ENCODE measurements at places on chromosomes 7 and 10. TPM values are rescaled to one million over a fixed set of nuclear protein-coding genes. Genes with fewer than 3 reads are reported as not detected.

DNA sequence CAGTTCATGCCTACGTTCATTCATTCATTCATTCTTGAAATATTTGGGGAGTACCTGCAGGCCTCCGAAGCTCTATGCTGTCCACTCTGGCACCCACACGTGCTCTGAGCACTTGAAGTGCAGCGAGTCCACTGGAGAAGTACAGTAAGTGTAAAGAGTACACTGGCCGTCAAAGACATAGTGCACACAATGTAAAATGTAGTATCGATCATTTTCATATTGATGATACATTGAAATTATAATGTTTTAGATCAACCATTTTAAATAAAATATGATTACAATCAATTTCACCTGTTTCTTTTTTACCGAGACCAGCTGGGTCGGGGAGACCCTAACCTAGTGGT is 37.0 kb upstream of the PURB start:
- DNase-seq = no peak

DNA sequence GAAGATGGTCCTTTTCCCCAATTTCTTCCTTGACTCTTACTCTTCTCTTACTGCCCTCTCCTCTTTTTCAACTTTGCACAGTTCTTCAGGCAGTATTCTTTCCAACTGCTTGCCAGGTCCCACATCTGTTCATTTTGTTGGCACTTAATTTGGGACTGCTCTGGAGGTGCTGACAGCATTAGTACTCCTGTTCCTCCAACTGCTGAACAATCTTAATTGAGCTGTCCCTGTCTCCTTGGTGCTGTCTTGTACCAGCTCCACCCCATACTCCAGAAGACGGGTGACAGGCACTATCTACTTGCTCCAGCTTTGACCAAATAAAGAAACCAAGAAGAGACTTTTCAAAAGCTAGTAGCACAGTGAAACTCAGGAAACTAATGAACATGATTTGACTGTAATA is 160.0 kb downstream of the PDE1C start:
- no peak for DNase-seq

- DNase-seq = no peak
These were observed 14.3 kb upstream of the JCAD start for GRCh38 chr10:30073767-30074060.

GRCh38 chr10:78769526-78769925 is 299.2 kb upstream of the ZMIZ1 start:
- no peak for DNase-seq

STEAP1B gene
- total RNA-seq = 0.08 TPM

GRCh38 chr7:22565315-22565811 is 65.4 kb upstream of the STEAP1B start:
- peak; percentile 90 for DNase-seq

DNA sequence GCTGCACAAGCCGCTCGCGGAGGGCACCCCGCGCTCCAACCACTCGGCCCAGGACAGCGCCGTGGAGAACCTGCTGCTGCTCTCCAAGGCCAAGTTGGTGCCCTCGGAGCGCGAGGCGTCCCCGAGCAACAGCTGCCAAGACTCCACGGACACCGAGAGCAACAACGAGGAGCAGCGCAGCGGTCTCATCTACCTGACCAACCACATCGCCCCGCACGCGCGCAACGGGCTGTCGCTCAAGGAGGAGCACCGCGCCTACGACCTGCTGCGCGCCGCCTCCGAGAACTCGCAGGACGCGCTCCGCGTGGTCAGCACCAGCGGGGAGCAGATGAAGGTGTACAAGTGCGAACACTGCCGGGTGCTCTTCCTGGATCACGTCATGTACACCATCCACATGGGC is 50.0 kb downstream of the FIGNL1 start:
- no peak for DNase-seq

DNA sequence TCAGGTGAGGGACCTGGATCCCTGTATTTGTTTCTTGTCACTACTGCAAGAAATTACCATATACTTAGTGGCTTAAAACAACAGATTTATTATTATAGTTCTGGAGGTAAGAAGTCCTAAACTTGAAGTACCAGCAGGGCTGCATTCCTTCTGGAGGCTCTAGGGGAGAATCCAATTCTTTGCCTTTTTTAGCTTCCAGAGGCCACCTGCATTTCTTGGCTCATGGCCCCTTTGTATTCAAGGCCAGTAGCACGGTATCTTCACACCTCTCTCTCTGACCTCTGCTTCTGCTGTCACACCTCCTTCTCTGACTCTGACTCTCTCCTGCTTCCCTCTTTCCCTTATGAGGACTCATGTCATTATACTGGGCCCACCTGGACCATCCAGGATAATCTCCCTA is 2.2 kb upstream of the LHPP start:
- no peak for DNase-seq

PRSS37 gene
- total RNA-seq = not detected

ECHDC3 gene
- 2.1 TPM for total RNA-seq

MLXIPL gene
- total RNA-seq = not detected

- DNase-seq = no peak
These were observed 2.7 kb downstream of the CCSER2 start for GRCh38 chr10:84331091-84331490.

TMEM213 gene
- total RNA-seq = not detected

LHFPL3 gene
- not detected for total RNA-seq

GRCh38 chr10:43237631-43238446 is 29.0 kb downstream of the RASGEF1A start:
- no peak for DNase-seq

ACSM6 gene
- total RNA-seq = not detected

DNA sequence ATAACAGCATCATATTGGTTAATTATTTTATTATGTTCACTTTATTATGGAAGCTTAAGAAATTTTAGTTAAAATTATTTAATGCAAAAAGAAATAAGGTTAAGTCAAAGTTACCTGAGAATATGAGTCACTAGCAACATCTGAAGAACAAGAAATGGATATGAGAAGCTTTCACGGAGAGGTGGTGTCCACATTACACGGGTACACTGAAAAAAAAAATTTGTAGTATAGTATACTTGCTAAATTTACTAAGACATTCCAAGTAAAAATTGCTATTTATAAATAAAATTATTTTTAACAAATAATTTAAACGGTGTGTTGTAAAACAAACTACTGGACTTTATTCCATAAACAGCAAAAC is 63.9 kb downstream of the DPY19L1 start:
- no peak for DNase-seq

DNA sequence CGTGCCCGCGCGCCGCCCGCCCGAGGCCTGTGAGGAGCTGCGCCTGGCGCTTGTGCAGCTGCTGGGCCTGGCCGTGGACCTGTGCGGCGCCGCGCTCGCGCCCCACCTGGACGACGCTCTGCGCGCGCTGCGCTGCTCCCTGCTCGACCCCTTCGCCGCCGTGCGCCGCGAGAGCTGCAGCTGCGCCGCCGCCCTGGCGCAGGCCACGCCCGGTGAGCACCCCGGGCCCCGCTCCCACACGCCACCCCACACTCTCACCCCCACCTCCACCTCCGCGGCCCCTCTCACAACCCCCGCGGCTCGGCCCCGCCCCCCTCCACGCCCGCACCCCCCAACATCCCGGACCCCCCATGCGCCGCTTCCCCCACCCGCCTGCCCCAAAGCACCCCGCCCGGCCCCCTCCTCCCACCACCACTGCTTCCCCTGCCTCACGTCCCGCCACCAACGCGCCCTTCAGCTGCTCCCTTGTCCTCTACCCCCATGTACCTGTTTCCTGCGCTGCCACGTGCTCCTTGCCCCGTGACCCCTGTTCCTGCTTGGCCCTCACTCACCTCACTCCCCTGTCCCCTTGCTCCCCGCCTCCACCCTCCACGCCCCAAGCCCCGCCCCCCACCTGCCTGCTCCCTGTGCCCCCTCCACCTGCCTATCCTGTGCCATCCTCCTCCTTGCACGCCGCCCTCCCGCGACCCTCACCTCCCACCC is at the start of gene PRKAR1B:
Gene PRKAR1B, minus strand, starts transcription at position 178 of the 702 bp plus-strand sequence. CDS start 15,776 bp downstream, outside the sequence.
- DNase-seq = no peak

DNA sequence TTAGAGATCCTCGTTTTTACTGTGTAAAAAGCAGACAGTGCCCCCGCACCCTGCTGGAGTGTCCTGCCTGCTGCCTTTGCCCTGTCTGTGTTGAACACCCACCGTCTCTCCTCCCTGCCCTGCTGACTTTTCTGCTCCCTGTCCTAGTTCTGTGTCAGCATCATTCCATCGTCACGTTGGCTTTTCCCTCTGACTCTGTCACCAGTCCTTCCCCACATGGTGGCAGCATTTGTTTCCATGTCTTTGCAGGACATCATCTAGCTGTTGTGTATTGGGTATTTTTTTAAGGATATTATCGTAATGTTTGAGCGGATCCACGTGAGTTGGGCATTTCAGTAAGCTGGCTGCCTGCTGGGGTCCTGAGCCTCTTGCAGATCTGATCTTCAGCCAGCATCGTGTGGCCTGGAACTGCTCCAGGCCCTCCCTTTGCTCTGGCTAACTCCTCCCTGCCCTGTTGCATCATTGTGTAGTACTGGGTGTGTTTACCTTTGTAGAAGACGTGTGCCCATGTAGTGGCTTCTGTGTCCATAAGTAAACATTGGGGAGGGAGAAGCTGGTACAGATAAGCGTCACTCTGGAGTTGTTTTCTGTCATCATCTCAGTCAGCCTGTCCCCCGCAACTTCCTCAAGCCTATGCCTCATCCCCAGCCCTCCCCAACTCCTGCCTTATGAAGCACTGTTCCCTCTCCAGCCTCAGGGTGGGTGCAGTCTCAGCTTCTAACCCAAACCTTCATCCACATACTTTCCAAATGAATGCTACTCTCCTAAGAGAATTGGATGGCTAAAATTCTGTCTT is 44.3 kb downstream of the TRRAP start:
- DNase-seq = no peak

DNA sequence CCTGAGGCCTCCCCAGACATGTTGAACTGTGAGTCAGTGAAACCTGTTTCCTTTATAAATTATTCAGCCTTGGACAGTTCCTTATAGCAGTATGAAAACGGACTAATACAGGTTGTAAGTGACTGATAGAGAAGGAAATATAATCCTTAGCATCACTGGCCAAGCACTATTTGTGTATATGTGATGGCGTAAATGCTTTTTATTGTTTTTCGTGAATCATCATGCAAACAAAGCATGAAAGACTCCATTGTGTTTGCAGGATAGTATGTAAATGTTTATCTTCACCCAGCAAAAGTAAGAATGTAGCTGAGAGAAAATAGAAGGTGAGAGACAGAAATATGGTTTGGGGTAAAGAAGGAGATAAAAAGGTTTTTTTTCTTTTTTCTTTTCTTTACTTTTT is 92.5 kb upstream of the LRGUK start:
- no peak for DNase-seq

- DNase-seq = peak; percentile 46
These were observed 78.4 kb downstream of the RNF216 start for GRCh38 chr7:5702876-5703571.

ANKRD22 gene
- 0.16 TPM for total RNA-seq

GIMAP2 gene
- total RNA-seq = 3.4 TPM

GRCh38 chr10:75430000-75430763 is 1.2 kb upstream of the LRMDA start:
- DNase-seq = no peak

MNX1 gene
- not detected for total RNA-seq

TCAF1 gene
- total RNA-seq = 16.7 TPM

GRCh38 chr10:9147475-9147874 is 1093.0 kb downstream of the GATA3 start:
- no peak for DNase-seq

DNA sequence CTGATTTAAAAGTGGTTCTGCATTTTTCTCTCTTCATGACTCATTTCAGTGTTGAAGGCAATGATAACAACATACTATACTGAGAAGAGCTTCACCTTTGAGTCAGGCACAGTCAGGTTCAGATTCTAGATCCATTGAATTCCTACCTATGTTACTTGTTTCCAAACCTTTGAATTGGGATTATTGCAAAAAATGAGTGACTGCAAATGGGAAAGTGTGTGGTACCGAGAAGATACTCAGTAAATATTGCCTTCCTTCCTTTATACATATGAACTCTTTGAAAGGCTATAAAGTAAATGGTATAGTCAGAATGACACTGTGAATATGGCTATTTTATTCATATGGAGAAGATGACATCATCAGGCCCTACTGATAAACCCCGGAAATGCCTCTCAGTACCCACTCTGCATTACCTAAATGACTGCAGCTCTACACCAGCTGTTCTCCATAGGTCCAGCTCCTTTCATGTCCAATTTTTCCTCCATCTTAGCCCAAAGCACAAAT is 66.7 kb upstream of the FGL2 start:
- DNase-seq = peak; percentile 15

GRCh38 chr10:91088300-91089140 is 131.9 kb upstream of the PCGF5 start:
- peak; percentile 31 for DNase-seq

LIPN gene
- not detected for total RNA-seq

EPO gene
- not detected for total RNA-seq

DNA sequence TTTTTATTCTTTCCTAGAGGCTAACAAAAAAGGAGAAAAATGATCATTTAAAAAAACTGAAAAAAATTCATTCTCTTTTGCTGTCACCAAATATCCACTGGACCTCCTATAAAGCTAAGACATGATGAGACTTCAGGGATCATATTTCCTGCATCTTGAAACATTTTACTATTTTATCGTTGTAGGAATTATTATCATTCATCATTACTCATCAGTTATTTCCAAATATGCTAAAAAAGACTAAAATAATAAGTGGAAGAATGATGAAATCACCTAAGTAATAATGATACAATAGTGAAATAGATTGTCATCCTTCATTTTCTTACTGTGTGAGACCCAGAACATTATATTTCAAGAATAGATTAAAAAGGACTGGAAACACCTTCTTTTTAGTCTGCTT is 28.3 kb downstream of the TAF3 start:
- no peak for DNase-seq

- peak; percentile 61 for DNase-seq
These were observed 316.8 kb upstream of the NFE2L3 start for GRCh38 chr7:25835197-25835596.

DNA sequence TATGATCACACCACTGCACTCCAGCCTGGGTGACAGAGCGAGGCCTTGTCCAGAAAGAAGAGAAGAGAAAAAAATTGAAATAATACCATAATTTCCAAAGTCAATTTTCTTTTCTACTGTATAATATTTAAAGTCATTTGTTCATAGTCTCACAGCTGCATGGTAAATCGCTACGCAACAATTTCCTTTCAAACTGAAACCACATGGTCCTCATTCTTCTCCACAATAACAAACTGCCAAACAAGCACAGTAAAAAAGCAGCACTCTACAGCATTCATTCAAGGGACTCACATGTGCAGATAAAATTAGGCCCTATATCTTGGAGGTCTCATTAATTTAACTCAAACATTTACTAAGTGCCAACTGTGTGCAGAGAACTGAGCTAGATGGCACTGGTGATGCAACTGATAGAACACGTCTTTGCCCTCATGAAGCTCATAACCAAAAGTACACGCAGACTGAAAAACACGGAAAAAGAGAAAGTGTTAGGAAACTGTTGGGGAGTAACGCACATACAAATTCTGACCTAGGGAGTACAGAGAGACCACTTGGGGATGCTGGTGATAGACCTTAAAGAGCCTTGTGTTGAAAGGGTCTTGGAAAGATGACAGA is 68.4 kb upstream of the SRRM3 start:
- DNase-seq = no peak

OR6B1 gene
- total RNA-seq = not detected

Data from HT1080 (cell line).